Caki2 (cell line): ENCODE measurements at places on chromosomes 11 and 22. TPM values are rescaled to one million over a fixed set of nuclear protein-coding genes. Genes with fewer than 3 reads are reported as not detected.

DNA sequence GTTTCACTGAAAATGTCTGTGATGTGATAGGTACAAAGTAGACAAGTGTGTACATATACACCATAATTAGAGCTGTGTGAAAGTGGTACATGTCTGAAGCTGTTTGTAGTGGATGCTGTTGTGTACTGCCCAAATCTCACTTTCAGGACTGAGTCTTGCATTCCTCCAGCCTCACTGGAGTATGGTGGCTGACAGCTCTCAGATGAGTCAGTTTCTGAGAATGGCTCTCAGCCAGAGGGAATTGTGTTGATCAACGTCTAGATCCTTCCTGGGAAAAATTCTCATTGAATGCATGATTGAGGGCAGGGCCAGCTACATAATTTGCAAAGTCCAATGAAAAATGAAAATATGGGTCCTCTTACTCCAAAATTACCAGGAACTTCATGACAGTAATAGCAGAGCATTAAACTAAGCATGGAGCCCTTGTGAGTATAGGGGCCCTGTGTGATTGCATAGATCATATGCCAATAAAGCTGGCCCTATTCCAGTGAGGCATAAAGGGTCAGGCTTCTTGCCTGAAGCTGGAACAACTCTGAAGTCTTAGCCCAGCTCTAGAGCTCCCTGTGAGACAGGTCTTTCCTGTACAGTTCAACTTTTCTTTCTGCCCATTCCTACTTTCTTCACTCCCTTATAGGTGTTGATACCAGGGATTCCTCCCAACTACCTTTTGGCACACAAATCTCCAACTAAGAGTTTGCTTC, 10.8 kb upstream of the CYP2R1 start:
- no peak for DNase-seq

- no peak for DNase-seq
Observed at GRCh38 chr11:86874304-86875056, 74.1 kb downstream of the PRSS23 start.

DNA sequence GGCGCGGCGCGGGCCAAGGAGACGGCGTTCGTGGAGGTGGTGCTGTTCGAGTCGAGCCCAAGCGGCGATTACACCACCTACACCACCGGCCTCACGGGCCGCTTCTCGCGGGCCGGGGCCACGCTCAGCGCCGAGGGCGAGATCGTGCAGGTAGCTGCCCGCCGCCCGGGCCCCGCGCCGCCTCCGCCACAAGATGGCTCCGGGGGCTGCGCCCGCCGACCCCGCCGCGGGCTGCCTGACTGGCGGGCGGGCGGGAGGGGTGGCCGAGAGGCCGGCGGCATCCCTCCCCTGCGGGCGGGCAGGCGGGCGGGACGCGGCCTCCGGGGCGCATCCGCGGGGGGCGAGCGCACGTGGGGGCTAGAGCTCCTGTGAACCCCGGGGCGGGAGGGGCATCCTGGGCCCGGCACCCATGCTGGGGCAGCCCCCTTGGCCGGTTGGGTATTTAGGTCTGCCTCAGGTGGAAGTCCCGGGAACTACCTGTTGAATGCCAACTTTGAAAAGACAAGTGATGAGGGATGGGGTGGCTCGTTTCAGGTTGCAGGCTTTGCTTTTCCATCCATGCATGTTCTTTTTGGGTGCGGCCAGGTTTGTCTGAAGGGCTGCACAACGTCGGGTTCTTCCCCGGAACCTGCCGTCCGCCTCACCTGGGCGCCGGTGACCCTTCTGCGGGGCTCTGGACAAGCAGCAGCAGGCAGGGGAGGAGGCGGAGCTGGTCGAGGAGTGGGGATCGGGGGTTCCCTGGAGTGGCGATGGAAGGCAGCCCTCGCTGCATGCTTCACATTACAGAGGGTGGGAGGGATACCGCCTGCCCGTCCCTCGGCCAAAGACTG, 760 bp downstream of the ZNRF3 start:
- no peak for DNase-seq

OR2D3 gene
- total RNA-seq = not detected in 2 replicates

GRCh38 chr11:112225753-112226061, 521 bp upstream of the PTS start:
- DNase-seq = no peak

LUZP2 gene
- not detected in 2 replicates for total RNA-seq

- no peak for DNase-seq
Observed at GRCh38 chr11:95371153-95371552, 140.2 kb upstream of the SESN3 start.

DCHS1 gene
- 0.03 TPM in 1 of 2 replicates, not detected in the other for total RNA-seq

GRCh38 chr11:116042146-116042545, 537.9 kb upstream of the CADM1 start:
- DNase-seq = no peak

DNA sequence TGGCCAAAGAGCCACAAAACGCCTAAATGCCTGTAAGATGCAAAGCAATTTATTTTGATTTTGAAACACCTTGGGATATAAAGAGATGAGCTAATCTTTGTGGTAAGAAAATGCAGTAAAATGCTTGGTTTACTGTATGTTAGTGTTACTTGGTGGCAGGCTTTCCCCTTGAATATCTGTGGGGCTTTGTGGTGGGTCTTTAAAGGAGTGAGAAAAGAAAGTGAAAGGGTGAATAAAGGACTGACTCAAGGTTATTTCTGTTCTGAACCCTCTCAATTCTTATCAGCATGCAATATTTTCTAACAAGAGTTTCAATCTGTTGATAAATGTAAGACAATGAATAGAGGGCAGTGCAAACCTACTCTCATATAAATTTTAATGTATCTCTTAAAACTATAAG, 1555.9 kb upstream of the RAG2 start:
- DNase-seq = no peak

DNA sequence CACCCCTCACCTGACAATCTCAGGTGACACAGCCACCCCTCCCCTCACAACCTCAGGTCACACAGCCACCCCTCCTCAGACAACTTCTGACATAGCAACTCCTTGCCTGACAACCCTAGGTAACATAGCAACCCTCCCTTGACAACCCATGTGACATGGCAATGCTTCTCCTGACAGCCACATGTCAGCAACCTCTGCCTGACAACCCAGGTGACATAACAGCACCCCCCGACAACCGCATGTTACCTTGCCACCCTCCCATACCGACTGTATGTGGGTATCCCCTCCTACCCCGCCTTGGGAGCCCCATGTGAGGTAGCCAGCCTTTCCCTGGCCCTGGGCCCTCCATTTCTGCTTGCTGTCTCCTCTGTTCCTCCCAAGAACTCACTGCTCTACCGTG, 77.7 kb upstream of the B3GAT1 start:
- DNase-seq = no peak

DNA sequence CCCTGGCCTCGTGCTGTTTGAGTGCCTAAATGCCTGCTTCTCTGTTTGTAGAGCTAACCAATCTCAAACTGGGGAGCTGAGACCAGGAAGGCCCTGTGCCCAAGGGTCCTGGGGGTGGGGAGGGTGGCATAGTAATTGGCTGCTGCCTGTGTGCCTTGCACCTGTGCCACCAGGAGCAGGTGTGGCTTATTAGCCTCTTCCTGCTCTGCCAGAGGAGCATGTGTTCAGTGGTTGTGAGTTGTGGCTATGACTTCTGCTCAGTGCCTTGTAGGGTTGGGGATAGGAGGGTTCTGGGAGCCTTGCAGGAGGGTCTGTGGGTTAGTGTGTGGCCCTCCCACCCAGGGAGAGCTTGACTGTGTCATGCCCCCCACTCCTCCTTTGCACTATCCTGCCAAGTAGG, 109.2 kb downstream of the ZBTB16 start:
- no peak for DNase-seq

GRCh38 chr11:62974848-62975522, 9.8 kb downstream of the SLC22A6 start:
- no peak for DNase-seq

GRCh38 chr11:94715225-94715624, 52.9 kb upstream of the AMOTL1 start:
- no peak for DNase-seq

RAC2 gene
- 16.2 and 20.6 TPM in 2 replicates for total RNA-seq

DNA sequence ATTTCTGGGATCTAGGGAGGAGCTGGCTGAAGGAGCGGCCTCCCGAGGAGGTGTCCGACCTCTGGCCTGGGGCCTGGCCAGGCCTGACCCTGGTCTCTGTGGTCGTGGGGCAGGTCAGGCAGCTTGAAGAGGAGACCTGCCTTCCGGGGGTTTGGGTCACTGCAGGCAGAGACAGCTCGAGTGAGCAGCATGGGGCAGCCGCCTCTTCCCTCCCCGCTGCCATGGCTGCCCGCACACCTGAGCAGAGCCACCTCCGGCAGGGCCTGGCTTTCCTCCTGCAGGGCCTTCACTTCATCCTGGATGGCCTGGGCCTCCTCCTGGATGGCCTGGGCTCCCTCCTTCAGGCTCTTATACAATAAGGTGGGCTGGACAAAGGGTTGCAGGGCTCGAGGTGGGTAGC, 8.0 kb upstream of the NAALADL1 start:
- no peak for DNase-seq

DNA sequence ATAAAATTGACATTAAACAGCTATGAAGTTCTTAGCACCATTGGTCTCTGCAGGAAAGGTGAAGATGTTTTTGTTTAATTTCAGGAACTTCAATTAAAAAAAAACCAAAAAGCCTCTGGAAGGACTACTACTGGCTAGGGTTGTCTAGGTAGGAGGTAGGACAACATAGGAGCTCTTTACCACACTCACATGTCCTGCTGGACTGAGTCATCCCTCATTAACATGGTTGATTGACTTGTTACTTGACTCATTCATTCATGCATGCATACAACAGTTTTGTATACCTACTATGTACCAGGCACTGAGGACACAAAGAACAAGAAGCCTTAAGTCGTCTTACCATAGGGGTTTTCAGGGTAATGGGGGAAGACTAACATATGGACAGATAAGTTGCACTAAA, 216.9 kb upstream of the ARHGAP20 start:
- no peak for DNase-seq

GRCh38 chr11:86930957-86931547, 24.1 kb downstream of the FZD4 start:
- DNase-seq = no peak

DNA sequence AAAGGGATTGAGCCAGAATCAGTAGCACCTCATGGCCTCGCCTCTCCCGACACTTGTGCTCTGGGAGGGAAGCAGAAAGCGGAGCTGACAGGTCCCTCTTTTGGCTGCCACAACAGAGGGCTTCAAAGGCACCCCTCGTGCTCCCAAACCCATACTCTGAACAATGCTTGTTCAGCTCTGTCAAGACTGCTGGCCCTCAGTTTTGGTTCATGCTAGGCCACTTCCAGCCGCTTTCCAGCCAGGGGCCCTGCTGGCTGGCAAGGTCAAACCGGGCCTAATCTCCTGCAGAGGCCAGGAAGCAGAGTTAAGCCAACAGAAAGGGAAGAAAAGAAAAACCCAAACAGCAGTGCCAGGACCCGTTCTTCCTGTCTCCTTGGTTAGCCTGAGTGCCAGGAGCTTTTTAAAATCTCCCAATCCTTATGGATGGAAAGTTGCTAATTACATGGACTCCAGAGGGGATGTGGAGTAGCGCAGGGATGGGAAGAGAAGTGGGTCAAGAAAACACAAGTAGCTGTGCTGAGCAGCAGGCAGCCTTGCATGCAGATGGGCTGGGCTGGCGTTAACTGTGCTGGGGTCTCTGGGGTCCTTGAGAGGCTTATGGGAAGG, 150.6 kb downstream of the GRIK4 start:
- no peak for DNase-seq

BATF2 gene
- 2.3 TPM in 1 of 2 replicates, not detected in the other for total RNA-seq

OR51B5 gene
- not detected in 2 replicates for total RNA-seq

GRCh38 chr11:83401506-83402225, 115.5 kb upstream of the CCDC90B start:
- no peak for DNase-seq

- no peak for DNase-seq
Observed at GRCh38 chr22:41048791-41049717, 43.3 kb upstream of the EP300 start.

RNF141 gene
- 39.5 and 53.7 TPM in 2 replicates for total RNA-seq

GRCh38 chr11:68658661-68659060, 25.7 kb upstream of the GAL start:
- no peak for DNase-seq

ACR gene
- not detected in 2 replicates for total RNA-seq

PTPN5 gene
- total RNA-seq = 0.10 TPM in 1 of 2 replicates, not detected in the other

- DNase-seq = no peak
Observed at GRCh38 chr11:118625976-118626375, 18.6 kb downstream of the PHLDB1 start.

DNA sequence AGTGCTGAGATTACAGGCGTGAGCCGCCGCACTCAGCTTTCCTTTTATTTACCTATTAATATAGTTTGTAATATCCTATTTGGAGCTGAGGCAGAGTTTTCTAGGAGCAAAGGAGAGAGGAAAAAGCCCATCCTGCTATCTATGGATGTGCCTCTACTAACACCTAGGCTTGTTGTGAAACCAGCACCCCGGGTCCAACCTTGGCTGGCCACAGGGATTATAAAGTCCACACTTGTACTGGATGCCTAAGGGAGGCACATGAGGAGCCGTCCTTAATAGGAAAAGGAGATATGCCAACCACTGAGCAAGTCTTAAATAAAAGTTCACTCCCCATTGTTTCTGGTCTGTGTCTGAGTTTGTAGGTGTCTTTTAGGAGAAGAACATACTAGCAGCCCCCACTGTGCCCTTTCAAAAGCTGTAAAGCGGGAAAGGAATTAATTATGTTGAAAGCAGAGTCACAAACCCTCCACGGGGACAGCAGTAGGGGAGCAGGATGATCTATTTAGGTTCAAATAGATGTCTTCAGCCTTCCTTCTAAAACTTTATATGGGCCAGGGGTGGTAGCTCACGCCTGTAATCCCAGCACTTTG, 29.3 kb downstream of the RRP7A start:
- DNase-seq = no peak

DNA sequence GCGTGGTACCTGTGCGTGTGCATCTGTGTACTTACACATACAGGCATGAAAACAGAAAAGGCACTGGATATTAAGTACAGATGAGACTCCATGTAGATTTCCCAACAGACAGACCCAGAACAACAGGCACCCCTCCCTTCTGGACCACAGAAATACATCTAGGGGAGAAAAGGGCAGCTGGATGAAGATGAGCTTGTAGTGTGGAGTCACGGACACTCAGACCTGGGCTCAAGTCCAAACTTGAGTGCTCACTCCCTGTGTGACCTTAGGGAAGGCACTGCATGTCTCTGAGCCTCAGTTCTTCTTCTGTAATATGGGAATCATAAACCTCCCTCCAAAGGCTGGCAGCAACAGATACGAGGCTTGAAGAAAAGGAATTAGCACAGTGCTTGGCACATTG, 108.9 kb downstream of the GALNT18 start:
- no peak for DNase-seq

MS4A3 gene
- total RNA-seq = not detected in 2 replicates

- DNase-seq = no peak
Observed at GRCh38 chr22:25628494-25628893, 64.0 kb downstream of the GRK3 start.

DNA sequence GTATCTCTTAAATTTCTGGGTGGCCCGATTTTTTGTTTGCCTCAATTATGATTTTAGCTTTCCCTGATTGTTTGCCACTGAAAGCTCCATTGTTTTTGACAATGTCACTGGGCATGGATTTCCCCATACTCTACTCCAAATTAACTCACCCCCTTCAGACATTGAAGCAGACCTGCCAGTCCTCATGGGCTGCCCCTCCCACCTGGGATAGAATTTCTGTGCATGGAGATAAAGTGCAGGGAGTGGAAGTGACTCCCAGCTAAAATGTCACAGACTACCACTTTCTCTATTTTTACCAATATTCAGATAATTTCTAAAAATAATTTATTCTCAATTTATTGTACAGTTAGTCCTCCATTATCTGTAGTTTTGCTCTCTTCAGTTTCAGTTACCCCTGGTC, 79.1 kb upstream of the CLPB start:
- no peak for DNase-seq
